ENCODE measurements at places on chromosomes 2 and 18. TPM values are rescaled to one million over a fixed set of nuclear protein-coding genes. Genes with fewer than 3 reads are reported as not detected.

Gene CERKL
- total RNA-seq, result under 0.01 TPM

Gene LONRF2
- total RNA-seq, result 7.6 TPM

Gene BOK
- 13.6 TPM for total RNA-seq

Gene SERPINB3
- not detected for total RNA-seq

Gene MRO
- 0.12 TPM for total RNA-seq

Gene MLPH
- 110 TPM for total RNA-seq

Gene IL18RAP
- not detected for total RNA-seq

Gene CACNB4
- total RNA-seq, result 0.33 TPM

Gene KANSL1L
- total RNA-seq, result 23.4 TPM

Gene SCYGR4
- not detected for total RNA-seq

Gene FOXD4L1
- 0.12 TPM for total RNA-seq

Gene IL1RL1
- 0.77 TPM for total RNA-seq

Gene FARSB
- total RNA-seq, result 10.7 TPM

Gene DQX1
- total RNA-seq, result 0.11 TPM

Gene NEURL3
- total RNA-seq, result not detected

Gene RAB17
- total RNA-seq, result 0.12 TPM

Gene ALPI
- not detected for total RNA-seq

Gene EPAS1
- 33.1 TPM for total RNA-seq

All from uterine smooth muscle cell (primary cell).